ENCODE measurements at places on chromosomes 12 and 14.
A peak's percentile ranks its signal among the peaks of the same experiment; 100 is the strongest.

- no peak for DNase-seq
Observed at GRCh38 chr12:88469154-88469553, 111.1 kb downstream of the KITLG start.

GRCh38 chr12:68199127-68199526 is 26.5 kb downstream of the IL26 start:
- no peak for DNase-seq

- DNase-seq, result no peak
Observed at GRCh38 chr14:75845136-75845804, 136.5 kb downstream of the TGFB3 start.

GRCh38 chr14:102805371-102805891 is 28.2 kb downstream of the TRAF3 start:
- no peak for DNase-seq

GRCh38 chr12:34526946-34527345 is 504.6 kb downstream of the ALG10 start:
- DNase-seq, result no peak

DNA sequence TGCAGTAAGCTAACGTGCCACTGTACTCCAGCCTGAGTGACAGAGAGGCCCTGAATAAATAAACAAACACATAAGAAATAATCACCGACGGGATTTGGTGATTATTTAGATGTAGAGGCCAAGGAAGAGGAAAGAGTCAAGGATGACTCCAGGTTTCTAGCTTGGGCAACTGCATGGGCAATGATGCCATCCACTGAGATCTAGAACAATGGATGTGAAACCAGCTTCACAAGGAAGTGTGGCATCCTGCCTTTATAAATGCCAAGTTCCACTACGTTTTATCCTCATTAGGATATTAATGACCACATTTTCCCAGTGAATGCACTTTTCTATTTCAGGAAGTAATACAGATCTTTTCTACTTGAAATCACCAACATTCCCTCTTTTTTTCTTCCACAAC is 10.9 kb upstream of the PTGER2 start:
- DNase-seq, result no peak

DNA sequence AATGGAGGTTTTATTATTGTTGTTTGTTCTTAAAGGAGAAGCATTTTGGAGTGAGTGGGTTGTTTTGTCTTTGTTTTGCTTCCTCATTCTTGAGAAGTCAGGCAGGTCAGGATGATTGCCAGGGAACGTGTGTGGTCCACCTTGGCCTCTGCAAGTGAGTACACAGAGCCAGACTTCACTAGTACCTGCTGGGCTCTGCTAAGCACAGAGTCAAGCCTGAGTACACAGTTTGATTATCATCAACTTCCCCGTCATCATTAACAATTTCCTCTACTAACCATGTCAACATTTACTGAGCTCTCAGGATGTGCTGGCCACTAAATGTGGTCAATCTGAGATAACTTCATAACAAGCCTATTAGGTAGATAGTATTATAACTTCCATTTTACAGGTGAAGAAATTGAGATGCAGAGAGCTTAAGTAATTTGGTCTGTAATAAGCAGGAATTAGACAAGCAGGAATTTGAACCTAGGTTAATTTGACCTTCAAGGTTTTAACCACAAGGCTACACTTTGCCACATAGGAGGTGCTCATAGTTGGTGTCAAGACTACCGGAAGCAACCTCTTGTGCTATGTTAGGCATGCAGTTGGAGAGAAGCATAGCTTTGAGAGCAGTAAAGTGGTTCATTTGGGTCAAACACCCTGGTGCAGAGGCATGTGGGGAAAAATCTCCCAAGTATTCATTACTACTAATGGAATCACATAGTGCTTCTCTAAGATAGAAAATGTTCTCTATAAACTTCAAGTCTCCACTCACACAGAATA is 178.3 kb downstream of the NUAK1 start:
- DNase-seq, result no peak

- DNase-seq, result peak; percentile 25
Observed at GRCh38 chr12:25730489-25731349, 177.6 kb upstream of the LMNTD1 start.

DNA sequence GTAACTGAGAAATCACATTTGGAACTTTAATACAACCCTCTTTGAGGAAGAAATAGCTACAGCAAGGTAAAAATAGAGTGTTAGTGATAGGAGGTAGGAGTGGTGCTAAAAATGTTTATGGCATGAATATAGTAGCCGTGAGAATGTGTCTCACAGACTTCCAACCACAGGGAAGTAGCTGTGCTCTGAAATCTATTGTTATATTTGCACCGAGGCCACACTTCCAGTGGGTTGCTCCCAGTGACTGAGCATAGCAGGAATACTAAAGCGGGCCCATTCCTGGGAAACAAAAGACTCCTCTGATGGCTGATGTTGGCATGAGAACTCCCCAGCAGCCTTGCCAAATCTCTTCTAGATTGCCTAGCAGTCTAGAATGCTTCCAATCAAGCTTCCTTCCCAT is 174.1 kb upstream of the PLXNC1 start:
- no peak for DNase-seq

- DNase-seq, result no peak
Observed at GRCh38 chr14:71354801-71355200, 447.5 kb downstream of the PCNX1 start.

- no peak for DNase-seq
Observed at GRCh38 chr14:56092763-56093162, 25.4 kb upstream of the PELI2 start.

- no peak for DNase-seq
Observed at GRCh38 chr12:132174015-132174838, 30.0 kb downstream of the NOC4L start.

GRCh38 chr12:120361506-120362208 is 7.3 kb downstream of the MSI1 start:
- DNase-seq, result peak; percentile 68

DNA sequence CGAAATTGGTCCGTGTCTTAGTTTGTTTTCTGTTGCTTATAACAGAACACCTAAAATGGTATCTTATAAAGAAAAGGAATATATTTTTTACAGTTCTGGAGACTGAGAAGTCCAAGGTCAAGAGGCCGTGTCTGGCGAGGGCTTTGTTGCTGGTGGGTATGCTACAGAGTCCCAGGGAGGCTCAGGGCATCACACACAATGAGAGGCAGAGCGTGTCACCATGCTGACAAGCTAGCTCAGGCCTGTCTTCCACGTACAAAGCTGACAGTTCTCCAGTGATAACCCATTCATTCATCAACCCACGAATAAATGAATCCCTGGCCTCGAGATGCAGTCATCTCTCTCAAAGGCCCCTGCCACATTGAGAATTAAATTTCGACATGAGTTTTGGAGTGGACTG is 56.7 kb upstream of the AEBP2 start:
- DNase-seq, result no peak

DNA sequence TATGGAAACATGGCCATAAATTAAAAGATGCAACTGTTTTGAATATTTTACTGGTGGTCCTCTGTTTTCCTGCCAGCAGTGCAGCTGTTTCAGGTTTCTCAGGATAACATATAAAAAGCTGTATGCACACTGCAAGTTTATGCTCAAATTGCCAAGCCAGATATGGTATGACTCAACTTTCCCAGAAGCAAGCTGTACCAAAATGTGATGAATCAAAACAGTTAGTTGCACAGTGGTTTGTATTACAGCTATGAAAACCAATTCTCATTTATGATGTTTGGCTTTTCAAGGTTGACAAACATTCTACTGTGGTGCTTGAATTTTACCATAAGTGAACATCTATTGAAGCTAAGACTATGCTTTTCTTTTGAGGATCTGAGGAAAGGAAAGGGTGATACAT is 15.5 kb downstream of the TRMT5 start:
- DNase-seq, result no peak

DNA sequence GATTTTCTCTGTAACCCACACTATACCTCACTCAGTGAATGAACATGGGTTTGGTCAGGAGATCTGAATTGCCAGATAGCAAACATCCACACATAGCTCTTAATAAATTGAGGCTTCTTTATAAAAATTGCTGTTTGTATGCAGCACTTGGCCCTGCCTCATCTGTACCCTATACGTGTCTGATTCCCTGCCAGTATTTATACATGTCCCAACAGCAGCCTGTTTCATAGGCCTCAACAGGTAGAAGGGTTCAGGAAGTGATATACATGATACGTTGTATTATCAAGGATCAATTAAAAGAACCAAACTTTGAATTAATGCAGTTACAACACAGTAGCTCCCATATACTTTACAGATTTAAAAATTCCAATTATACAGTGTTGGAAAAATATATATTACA is 32.3 kb downstream of the RASSF9 start:
- no peak for DNase-seq

- no peak for DNase-seq
Observed at GRCh38 chr12:1540690-1541089, 53.7 kb downstream of the FBXL14 start.

DNA sequence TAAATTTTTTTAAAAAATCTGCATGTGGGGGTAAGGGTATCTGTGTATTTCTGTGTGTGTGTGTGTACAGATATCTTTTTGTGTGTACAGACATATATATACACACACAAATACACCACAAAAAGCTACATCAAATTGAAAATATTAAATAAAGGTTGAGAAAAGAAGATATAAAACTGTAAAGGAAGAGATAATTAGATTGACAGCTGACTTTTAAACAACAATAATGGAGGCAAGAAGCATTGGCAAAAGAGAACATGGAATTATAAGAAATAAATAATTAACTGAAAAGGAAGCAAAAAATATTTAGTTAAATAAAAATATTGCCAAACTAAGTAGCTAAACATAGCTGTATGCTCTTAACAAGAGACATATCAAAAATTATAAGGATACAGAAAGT is 291.4 kb downstream of the FSCB start:
- no peak for DNase-seq

DNA sequence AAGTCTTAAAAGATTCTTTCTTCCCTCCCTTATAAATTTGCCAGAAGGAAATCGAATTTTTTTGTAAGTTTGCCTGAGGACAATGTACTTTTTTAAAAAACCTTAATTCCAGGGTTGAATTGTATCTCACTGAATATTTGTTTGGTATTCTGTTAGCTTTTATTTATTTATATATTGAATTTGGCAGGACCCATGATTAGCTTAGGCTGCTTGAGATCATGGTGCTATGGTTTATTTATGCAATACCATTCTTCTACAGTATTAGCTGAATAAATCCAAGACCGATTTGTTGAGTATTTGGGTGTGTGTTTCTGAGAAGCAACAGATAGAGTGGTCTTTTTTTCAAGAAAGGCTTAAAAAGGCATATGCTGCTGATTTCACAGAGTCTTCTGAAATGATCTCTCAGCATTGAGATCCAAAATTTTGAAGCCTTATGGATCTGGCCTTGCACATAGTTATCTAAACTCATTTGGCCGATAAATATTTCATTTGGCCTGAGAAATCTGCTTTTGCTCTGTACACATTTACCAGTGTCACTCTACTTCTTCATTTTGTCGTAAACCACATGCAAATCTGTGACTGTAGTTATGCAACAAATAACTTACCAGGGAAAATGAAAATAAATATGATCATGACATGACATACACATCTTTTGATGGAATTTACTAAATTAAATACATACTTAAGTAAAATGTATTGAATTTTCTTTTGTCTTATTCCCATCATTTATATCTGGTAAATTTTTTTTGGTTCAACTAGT is 265.8 kb upstream of the FLRT2 start:
- DNase-seq, result no peak

DNA sequence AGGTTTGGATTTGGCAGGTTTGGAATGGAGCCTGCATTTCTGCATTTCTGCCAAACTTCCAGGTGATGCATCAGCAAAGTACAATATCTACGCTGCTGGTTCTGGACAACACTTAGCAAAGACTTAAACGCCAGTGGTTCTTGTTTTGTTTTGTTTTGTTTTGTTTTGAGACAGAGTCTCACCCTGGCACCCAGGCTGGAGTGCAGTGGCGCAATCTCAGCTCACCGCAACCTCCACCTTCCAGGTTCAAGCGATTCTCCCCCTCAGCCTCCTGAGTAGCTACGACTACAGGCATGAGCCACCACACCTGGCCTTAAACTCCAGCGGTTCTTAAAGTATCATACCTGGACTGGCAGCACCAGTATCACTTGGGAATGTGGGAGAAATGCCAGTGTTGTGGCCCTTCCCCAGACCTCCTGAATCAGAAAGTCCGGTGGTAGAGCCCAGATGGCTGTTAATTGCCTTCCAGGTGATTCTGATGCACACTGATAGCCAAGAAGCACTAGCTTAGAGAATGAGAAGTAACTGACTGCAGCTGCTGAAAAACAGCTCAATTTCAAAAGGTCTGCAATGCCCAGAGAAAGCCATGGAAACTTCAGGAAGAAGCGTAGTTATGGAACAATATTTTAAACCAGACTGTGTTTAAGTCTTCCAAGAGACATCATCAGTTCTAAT is 114.8 kb upstream of the FOXN3 start:
- DNase-seq, result no peak

- DNase-seq, result no peak
Observed at GRCh38 chr14:105475269-105476096, 862 bp downstream of the CRIP2 start.

DNA sequence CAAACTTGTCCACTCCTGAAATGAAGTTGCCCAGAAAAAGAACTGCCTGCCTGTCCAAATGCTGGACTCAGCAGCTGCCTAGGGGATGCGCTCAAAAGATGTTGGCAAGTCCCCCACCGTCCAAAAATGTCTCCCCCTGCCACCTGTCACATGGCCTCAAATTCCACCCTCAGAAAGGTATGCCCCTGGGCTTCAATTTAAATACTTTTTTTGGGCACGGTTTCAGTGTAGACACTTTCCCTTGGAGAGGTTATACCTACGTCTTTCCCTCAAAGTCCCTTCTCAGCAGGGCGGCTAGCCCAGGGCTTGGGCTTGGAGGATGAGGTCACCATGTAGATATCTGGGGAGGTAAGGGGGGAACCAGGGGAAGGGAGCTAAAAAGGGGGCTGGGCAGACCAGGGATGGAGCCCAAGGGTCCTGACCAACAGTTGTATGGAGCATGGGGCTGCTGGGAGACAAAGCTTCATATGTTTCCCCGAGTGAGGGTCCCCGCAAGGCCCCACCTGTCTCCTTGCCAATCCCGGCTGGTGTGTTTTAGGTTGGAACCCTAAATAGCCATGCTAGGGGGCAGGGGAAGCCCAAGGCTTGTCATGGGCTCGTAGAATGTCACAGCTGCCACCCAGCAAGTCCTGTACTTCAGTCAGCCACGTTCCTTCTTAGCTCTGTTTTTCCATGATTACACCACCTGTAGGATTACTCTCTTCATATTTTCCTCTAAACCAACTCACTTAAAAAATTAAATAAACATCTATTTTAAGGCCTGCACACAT is 131.2 kb upstream of the TBX3 start:
- DNase-seq, result no peak

DNA sequence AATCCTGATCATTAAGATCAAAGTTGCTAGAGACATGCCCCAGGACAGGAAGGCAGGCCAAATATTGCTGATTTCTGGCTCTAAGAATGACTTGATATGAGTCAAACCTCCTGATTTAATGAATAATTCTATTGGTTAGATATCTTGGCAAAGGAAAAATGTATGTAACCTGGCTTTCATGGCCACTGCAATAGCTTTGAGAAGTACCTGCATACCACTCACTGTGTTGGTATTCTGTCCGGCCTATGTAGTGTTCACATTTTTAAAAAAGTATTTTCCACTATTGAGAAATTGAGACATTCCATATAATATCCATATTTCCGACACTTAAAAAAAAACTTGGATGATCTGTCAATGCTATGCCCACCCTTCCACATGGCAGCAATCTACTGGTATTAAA is 283.1 kb upstream of the SOX5 start:
- DNase-seq, result no peak

All from iPS DF 19.7 (cell line).